ENCODE measurements at places on chromosomes 3 and 15. TPM values are rescaled to one million over a fixed set of nuclear protein-coding genes. Genes with fewer than 3 reads are reported as not detected.

The LIPC gene
- polyA plus RNA-seq = 0.82 TPM

DNA sequence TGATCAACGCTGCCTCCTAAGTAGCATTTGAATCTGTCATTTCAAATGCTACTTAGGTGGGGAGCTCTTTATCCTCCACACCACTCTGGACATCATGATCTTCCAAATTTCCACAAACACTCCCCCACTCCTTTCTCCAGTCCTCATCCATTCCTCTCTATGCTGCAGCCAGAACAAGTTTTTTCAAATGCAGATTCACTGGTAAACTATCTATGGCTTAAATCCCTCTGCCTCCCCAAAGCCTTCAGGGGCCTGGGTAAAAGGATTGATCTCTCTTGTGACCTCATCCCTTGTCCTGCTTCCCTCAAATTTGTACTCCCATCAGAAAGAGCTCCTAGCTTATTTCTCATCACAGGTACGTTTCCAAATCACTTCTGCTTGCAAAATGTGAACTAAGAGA, 1.3 kb upstream of the AEN start:
- no peak for DNase-seq

GRCh38 chr3:143594206-143594605, 254.1 kb downstream of the SLC9A9 start:
- no peak for DNase-seq

DNA sequence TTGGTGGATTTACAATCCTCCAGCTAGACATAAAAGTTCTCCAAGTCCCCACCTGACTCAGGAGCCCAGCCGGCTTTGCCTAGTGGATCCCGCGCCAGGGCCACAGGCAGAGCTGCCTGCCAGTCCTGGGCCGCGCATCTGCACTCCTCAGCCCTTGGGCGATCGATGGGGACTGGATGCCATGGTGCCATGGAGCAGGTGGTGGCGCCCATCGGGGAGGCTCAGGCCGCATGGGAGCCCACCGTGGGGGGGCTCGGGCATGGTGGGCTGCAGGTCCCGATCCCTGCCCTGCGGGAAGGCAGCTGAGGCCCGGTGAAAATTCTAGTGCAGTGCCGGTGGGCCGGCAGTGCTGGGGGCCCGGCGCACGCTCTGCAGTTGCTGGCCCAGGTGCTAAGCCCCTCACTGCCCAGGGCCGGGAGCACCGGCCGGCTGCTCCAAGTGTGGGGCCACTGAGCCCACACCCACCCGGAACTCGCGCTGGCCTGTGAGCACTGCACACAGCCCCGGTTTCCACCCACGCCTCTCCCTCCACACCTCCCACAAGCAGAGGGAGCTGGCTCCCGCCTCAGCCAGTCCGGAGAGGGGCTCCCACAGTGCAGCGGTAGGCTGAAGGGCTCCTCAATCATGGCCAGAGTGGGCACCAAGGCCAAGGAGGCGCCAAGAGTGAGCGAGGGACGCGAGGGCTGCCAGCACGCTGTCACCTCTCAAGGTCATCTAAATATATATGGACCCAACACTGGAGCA, 38.8 kb upstream of the IGSF11 start:
- DNase-seq = no peak

The SMAD3 gene
- polyA plus RNA-seq = 115 TPM

- no peak for DNase-seq
Measured at GRCh38 chr15:101200181-101200580, 51.7 kb downstream of the CHSY1 start.

The SCAMP5 gene
- 2.1 TPM for polyA plus RNA-seq

DNA sequence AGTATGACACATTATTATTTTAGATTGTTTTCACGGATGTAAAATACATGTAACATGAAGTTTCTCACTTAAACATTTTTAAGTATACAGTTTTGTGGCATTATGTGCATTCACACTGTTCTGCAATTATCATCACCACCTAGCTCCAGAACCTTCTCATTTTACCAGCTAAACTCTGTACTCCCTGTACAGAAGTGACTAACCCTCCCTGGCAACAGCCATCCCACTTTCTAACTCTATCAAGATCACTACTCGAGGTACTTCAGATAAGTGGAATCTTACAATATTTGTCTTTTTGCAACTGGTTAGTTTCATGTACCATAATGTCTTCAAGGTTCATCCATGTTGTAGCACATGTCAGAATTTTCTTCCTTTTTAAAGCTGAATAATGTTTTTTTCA, 116.3 kb upstream of the IGF1R start:
- DNase-seq = no peak

The SRGAP3 gene
- polyA plus RNA-seq = 0.61 TPM

DNA sequence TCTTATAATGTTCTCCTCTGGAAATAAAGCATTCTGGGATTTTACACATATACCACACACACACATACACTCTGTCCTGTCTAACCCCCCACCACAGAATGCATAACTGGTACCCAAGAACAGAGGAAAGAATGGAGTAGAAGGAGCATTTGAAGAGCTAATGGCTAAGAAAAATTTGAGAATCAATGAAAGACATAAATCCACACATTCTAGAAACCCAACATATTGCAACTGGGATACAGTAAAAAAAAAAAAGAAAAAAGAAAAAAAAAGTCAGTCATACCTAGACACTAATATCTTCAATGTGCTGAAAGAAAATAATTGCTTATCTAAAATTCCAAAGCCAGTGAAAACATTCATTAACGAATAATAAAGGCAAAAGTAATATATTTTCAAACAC, 20.9 kb downstream of the CEP70 start:
- DNase-seq = no peak

DNA sequence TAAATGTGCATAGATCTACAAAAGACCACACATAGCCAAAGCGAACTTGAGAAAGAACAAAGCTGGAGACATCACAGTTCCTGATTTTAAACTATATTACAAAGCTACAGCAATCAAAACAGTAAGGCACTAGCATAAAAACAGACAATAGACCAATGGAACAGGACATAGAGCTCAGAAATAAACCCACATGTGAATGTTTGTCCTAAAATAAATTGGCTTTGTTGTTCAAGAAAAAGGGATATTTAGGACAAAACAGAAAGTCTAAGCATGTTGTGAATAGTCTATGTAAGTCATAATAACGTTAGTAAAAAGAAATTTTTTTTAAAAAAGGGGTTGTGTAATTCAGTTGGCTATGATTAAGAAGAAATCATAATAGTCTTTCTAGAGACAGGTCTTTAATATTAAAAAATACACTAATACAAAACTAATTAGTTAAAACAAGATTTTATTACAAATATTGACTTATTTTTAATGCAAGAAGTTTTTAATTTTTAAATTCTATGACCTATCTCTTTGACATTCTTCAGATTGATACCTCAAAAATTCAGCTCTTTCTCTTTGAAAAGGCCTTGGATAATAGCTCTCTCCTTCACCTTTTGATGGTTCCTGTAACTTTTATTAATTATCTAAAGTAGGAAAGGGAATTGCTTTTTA, 11.6 kb downstream of the TMEM212 start:
- no peak for DNase-seq

- DNase-seq = no peak
Measured at GRCh38 chr3:186839874-186840641, 2.5 kb upstream of the ADIPOQ start.

The STAB1 gene
- polyA plus RNA-seq = not detected

DNA sequence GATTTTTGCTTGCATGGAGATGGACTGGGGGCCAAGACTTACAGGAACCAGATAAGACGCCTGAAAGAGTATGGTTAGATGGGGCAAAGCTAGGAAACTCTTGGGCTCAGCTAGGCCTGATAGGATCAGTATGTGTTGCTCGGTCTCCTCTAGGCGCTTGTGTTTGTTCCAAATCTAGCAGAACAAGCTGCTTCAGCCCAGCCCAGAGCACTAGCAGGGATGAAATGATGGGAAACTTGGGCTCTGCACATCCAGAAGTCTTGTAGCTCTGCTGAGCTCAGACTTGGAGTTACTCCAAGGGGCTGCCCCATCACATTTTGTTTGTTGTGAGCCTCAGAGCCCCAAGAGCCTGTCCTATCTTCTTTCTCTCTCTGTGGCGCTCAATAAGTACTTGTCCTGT, 34.7 kb downstream of the FOXL2 start:
- no peak for DNase-seq

The PLA1A gene
- not detected for polyA plus RNA-seq

The WDR72 gene
- polyA plus RNA-seq = not detected

GRCh38 chr3:175410251-175410650, 551.1 kb downstream of the NAALADL2 start:
- DNase-seq = peak; percentile 72

- DNase-seq = no peak
Measured at GRCh38 chr3:196708467-196708866, 3.6 kb downstream of the CEP19 start.

The ALDH1L1 gene
- polyA plus RNA-seq = not detected
